ENCODE measurements at places on chromosomes 2 and 18. TPM values are rescaled to one million over a fixed set of nuclear protein-coding genes. Genes with fewer than 3 reads are reported as not detected.

Gene ZNF521
- 6.5 TPM for total RNA-seq

Gene ARHGAP15
- total RNA-seq = not detected

Gene ANKRD30B
- total RNA-seq = not detected

Gene ABCG8
- total RNA-seq = not detected

Gene CYBRD1
- total RNA-seq = 250 TPM

Data from aortic smooth muscle cell (primary cell).